ENCODE measurements at places on chromosomes 4 and X. TPM values are rescaled to one million over a fixed set of nuclear protein-coding genes. Genes with fewer than 3 reads are reported as not detected.

GRCh38 chrX:20284992-20285391 lies 18.3 kb upstream of the RPS6KA3 start:
- ATAC-seq = no peak

ZBTB33 gene
- 21.3 TPM for total RNA-seq

DNA sequence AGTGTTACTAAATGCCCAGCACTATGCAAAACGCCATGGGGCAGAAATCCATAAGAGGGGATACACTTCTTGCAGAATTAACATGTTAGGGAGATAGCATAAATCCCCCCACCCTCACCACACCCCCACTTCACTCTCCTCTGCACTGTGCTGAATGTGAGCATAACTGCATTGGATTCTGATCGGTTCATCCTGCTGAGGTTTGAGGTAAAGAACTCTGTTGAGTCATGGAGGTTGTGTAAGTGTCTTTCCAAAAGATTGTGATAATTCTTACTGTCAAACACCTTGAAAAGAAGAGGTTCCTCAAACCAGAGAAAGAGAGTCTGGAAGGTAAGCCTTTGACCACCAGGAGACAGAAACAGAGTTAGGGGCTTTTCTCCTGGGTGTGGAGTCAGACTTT lies 43.6 kb downstream of the RBM47 start:
- no peak for ATAC-seq

ENPP6 gene
- not detected for total RNA-seq

GRCh38 chrX:10859353-10859752 lies 239.0 kb upstream of the MID1 start:
- no peak for ATAC-seq

DNA sequence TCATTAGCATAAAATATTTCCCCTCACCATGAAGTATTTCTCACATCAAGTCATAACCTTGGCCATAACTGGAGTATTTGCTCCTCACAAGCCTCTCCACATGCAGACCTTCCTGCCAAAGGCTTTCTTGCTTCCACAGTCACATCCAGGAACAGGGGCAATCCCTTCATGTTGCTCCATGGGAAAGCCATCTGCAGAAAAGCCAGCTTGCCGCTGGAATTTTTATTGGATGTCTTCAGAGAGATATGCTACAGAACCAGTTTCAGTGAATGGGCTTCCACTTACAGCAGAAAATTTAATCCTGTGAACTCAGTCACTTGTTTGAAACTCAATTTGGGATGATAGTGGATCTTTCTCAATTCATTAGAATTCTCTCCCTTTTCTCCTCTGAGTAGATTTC lies 3.2 kb upstream of the CDKN2AIP start:
- ATAC-seq = no peak

DNA sequence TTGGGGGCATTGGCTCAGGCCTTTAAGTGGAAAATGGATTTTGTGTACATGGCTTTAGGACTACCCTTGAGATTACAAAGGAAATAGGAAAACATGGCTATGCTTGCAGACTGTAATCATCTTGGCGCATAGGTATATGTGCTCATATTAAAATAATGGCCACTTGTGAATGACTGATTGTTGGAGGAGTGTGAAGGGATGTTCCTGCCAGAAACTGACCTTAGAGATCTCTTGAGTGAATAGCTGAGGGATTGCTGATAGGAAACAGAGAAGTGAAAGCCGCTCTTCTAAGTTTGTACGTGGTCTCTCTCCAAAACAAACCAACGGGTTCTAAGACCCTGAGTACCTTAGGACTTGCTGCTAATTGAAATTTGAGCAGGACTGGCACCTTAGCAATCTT lies 186.0 kb downstream of the MGST2 start:
- ATAC-seq = no peak

All from motor neuron (in vitro differentiated cells).